ENCODE measurements at places on chromosomes 2 and 18.

- no peak for DNase-seq
These were observed 112.2 kb upstream of the NT5C1B start for GRCh38 chr2:18701546-18701945.

DNA sequence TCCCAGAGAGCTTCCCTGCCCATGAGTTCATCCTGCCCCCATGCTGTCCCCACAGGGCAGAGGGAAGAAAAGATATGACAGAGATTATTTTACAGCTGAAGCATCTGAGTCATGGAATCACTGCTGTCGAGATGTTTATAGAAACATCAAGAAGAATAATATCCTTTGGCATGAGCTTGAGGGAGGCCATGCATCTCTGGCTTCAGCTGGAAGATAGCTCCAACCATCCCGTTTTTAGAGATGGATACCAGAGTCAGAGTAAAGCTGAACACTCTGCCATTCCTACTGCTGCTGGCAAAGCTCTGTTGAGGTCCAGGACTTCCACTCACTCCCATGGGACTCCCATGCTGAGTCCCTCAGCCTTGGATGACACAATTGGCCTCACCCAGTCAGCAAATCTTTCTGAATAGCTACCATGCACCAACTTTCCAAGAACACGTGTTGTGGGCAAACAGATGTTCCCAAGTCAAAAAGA lies 167.8 kb downstream of the TTC32 start:
- DNase-seq = no peak

DNA sequence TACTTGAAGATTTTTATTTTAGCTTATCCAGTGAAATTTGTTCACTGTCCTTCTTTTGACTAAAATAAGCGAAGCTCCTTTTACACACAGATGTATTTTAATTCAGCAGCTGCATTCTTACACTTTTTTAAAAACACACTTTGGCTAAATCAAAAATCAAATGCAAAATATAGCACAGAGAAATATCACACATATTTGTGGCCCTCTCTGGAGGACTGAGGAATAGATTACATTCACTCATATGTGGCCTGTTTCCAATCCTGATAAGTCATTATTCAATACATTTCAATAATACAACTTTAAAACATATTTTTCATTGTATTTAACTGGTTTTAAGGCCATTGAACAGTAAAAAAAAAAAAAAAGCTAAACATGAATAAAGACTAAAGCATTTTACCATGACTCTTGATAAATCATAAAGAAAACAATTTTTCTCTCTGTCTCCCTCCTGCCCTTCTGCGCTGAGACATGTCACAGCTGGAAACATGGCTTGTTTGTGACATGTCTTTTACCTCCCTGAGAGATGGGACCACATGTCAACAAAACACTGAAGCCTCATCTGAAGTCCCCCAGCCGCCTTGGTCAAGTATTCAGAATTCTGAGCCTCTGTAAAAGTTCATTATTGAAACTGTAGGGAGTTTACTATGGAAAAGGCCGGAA lies 221.0 kb downstream of the ZNF407 start:
- DNase-seq = no peak

DNA sequence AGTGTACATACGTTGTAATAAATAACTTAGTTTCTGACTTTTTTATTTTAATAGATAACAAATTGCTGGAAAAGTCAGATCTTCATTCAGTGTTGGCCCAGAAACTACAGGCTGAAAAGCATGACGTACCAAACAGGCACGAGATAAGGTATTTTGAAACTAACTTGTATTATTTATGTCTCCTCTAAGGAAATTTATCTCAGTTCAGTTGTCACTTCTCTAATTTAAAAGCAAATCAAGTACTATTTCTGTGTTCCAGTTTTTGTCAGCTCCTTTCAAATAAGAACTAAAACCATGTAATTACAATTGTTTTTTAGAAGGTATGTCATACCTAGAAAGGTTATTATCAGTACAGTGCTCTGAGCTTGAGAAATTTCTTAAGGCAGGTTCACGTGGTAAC lies 4.6 kb downstream of the ATG16L1 start:
- DNase-seq = no peak

- no peak for DNase-seq
These were observed 8.3 kb upstream of the GAL3ST2 start for GRCh38 chr2:241768251-241768711.

DNA sequence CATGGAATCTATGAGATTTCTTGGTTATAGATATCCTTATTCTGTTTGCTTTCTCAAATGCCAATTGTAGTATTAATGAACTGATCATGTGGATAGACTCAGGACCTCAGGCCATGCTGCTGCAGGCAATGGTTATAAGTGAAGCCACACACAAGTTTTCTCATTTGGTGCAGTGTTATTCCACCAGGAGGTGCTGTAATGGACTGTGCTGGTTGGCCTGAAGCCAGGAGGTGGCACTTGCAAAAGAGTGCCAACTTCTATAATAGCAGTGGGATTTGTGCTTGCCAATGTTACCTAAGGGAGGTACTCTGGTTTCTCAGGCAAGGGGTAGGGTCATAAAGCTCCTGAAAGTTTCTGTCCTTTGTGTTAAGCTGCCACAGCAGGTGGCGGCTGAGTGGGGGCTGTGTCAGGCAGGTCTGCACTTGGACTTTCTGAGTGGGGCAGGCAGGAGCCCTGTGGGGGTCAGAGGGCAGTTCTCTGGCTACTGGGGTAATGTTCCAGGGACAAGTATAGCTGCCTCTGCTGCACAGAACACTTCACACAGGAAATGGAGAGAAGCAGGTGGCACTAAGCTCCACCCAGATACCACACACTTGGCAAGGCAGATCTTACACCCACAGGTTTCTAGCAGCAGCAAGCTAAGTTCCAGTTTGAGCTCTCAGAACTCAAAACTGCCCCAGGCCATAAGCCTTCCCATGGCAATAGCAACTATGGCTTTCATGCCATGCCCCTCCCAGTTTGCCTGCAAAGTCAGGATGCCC lies 352.6 kb upstream of the CWC22 start:
- DNase-seq = no peak

All from amygdala (tissue), 56 donors.